ENCODE measurements at places on chromosomes 7 and 10.
A peak's percentile ranks its signal among the peaks of the same experiment; 100 is the strongest.

DNA sequence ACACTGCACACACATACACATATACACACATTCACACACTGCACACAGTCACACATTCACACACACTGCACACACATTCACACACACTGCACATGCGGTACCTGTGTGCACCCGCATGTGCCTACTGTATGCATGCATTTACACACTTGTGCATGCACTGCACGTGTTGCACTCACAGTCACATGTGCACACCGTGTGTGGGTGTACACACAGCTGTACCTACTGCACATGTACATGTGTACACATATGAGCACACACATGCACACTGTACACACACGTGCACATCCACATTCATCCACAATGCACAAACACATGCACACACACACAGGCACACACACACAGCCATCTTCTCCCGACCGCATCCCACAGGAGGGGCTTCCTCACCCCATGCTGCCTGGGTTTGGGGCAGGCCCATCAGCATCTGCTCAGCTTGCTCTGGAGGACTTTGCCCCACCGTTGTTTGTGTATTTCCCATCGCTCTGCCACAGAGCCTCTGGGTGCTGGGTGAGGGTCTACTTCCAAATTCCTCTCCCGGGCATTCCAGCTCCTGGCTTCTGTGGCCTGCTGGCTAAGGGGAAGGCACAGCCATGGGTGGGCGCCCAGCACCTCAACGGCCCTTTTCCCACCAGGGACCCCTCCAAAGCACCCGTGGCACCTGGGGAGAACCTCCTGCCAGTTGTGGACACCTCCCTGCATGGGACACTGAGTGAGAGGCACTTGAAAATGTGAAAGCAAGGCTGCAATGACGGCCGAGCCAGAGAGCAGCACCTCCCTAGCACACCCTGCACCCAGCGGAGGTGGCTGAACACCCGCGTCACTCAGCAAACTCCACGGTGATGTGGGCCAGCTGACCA, 324.3 kb downstream of the PTPRN2 start:
- DNase-seq, result no peak

GRCh38 chr10:60652628-60653027, 125.7 kb upstream of the CDK1 start:
- DNase-seq, result no peak

DNA sequence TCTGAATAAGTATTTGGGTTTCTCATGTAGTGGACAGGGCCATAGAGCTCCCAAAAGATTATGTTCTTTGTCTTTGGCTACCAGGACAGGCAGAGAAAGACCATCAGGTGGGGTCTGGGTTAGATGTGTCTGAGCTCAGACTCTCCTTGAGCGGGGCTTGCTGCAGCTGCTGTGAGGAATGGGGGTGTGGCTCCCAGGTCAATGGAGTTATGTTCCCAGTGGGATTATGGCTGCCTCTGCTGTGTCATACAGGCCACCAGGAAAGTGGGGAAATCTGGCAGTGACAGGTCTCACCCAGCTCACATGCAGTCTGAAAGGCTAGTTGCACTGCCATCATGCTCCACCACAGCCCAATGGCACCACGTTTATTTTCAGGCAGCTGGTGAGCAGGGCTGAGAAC, 97.0 kb upstream of the FERD3L start:
- DNase-seq, result no peak

GRCh38 chr10:102633287-102633686, 11.0 kb upstream of the TRIM8 start:
- peak; percentile 64 for DNase-seq

DNA sequence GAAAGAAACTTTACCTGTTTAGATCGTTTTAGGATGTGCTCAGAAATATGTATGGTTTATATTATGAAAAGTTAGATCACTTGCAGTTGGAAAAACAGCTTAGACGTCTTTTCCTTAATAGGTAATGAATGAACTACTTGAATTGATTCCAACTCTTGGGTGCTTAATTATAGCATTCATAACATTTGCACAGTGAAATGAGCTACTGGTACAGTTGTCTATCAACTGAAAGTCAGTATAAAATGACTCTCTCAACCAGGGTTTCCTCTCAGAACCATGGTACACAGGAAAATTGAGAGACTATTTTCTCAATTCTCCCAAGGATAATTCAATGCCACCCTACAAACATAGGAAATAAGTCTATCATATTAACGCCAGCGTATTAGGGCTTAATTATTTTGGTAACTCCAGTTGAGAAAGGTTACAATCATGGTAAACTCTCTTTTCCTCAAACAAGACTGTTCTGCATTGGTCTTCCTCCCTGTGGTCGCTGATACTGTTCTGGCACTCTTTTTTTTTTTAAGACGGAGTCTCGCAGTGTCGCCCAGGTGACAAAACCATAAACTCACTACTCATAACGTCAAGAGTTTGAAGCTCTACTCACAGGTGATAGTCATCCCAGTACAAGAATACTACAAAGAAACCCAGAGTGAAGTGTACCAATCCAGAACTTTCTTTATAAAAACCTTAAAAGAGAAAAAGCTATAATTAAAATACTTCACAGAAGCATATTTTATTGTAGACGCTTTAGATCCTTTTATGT, 2.0 kb downstream of the ANLN start:
- peak; percentile 17 for DNase-seq

GRCh38 chr7:39299695-39300094, 266.5 kb upstream of the YAE1 start:
- DNase-seq, result no peak

DNA sequence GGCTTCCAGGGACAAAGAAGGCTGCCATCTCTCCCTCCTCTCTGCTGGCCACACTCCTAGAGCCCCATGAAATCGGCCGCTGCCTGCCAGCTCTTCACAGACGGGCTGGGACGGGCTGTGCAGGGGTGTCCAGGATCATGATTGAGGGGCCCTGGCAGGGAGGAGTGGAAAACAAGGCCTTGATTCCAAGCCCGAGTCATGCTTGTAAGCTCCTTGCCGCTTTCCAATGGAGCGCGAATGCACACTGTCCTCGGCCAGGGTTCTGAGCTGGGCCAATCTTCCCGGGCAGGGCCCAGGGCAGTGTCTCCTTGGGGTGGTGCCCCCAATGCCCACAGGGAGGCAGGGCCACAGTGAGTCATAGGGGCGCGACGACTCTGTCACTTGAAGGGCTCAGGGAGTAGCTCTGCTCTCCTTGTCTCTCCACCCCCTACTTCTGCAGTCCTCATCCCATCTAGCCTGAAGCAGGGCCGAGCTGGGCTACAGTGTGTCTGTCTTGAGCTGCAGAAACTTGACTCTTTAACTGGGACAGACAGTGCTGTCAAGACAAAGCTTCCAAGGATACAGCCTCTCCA, 186.2 kb upstream of the SVIL start:
- DNase-seq, result no peak

DNA sequence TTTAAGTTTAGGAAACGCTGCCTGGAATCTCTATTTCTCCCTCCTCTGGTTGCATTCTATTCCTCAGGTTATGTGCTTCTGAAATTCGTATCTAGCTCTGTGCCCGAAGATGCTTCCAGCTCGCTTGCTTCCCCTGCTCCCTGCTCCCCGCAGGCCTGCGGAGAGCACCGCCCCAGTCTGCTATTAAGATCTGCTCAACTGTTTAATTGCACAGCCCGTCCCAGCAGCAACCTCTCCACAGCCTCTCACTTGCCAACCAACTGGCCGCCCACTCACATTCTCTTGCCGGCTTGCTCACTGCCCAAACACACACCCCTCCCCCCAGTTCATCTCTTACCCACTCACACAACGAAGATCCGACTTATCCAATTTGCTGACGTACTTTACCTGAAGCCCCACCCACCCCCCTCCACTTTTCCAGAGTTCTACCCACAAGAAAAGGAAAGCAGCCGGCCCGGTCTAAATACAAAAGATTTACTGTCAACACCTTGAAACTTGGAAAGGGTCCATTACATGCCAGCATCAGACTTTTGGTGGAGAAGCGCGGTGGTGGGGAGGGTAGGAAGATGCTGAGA, 167.3 kb upstream of the KLF14 start:
- no peak for DNase-seq

- DNase-seq, result no peak
Measured at GRCh38 chr7:81956520-81956919, 186.7 kb upstream of the HGF start.

GRCh38 chr7:50664937-50665336, 99.7 kb upstream of the DDC start:
- no peak for DNase-seq

- no peak for DNase-seq
Measured at GRCh38 chr7:90516257-90516656, 46.8 kb downstream of the PTTG1IP2 start.

DNA sequence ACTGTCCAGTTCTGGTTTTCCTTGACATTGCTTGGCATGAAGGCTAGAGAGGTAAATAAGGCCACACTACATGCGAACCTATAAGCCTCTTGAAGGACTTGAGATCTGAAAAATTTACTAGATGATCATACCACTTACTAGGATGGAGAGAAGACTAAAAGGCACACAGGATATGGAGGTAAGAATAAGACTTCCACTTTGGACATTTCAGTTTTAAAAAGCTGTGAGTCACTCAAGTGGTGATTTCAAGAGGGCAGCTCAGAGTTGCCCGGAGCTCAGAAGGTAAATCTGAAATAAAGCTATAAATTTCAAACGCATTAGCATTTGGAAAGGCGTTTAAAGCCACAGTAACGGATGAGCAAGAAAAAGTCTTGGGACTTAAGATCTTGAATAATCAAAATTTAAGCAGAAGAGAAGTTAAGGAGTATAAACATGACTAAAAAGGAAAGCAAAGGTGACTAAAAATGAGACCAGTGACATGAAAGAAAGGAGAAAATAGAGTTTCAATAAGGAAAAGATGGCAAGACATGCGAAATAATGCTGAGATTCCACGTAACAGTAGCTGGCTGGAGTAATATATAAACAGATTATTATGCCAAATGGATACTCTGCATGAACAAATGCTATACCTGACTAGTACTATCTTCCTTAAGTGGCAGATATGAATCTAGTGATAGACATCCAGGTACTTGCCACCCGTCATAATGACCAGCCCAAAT, 68.3 kb downstream of the SNX13 start:
- no peak for DNase-seq

DNA sequence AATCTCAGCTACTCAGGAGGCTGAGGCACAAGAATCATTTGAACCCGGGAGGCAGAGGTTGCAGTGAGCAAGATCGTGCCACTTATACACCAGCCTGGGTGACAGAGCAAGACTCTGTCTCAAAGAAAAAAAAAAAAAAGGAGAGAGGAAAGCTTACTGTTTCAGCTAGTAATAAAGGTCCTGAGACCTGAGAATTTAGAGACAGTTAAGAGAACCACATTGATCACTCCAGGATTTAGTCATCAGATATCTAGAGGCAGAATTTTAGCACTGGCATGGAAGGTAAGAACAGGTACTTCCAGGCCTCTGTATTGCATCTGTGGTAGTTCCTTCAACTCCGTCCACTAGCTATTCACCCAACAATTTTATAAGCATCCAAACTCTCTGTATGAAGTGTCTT, 7.8 kb downstream of the COG5 start:
- no peak for DNase-seq

- DNase-seq, result no peak
Measured at GRCh38 chr10:30527623-30528428, 93.8 kb downstream of the MAP3K8 start.

- no peak for DNase-seq
Measured at GRCh38 chr7:1721047-1721690, 51.1 kb downstream of the ELFN1 start.

GRCh38 chr10:127945948-127946711, 39.2 kb downstream of the PTPRE start:
- no peak for DNase-seq

DNA sequence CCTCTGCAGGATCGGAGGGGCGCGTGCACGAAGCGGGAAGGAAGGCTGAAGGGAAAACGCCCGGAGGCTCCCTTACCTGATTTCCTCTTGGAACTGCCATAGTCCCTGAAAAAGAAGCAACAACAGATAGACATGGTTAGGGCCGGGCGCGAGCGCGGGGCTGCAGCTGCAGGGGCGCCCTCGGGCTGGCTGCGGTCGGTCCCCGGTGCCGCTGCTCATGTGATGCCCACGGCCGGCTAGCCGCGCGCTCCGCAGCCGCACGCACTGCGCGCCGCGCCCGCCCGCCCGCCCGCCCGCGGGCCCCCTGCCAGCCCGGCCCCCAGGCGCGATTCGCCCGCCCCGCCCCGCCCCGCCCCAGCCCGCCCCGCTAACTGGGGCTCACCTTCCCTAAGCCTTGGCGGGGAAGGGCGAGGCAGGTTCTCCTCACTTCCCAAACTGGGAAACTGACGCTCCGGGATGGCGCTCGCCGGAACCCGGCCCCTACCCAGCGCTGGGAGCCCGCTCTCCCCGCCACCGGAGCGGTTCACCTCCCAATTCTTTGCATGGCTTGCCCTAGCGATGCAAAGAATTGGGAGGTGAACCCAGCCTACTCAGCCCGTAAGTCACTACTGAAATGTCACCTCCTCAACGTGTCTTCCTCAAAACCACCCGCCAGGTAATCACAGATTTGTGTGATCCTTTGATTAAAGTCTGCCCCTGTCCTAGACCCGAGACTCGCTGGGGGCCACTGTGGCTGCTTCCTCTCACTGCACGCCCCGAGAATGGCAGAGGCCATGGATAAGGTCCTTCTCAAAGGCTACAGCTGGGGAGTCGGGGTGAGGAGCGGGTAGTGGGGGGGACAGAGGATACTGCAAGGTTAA, 162.2 kb downstream of the SH3PXD2A start:
- DNase-seq, result peak; percentile 38

GRCh38 chr7:20535541-20535940, 79.9 kb upstream of the ABCB5 start:
- no peak for DNase-seq

DNA sequence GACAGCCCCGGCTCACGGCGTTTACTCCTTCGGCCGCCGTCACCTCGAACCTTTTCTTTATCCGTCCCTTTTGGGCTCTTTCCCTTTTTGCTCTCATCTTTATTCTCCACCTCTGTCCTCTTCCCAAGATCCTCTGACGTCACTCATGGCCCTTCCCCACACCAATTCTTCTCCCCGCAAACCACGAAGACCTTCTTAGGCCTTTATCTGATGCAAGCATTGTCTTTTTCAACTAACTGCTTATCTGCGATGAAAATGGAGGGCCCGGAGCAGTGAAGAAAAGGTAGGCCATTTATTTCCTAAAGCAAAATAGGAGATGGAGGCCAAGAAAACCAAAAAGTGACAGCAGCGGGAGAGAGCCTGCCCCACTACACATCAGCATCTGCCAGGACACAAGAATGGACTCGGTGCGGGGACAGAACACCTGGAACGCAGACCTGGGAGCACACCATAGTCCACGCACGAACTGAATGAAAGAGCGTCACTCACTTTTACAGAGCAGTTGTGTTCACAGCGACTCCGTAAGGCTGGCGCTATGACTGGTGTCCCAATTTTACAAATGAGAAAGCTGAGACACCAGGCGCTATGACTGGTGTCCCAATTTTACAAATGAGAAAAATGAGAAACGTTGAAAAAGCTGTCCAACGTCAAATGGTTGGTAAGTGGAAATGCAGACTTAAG, 45.3 kb downstream of the ZNF777 start:
- DNase-seq, result no peak
